ENCODE measurements at places on chromosomes 4 and X. TPM values are rescaled to one million over a fixed set of nuclear protein-coding genes. Genes with fewer than 3 reads are reported as not detected.

DNA sequence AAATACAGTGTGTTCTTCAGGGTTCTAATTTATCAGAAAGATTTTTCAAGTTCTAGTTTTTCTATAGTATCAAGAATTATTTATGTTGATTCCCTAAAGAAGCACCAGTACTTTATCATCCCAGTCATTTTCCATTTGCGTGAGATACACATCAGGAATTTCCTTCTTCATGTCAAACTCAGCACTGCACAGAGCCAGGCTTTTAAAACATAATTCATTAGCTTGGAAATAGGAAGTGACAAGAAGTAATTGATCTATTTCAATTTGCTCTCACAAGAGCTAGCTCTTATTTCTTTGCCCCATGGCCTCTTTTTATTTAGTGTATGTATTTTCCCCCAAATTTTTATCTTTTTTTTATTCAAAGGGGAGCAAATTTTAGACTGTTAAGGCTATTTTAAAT lies 13.0 kb upstream of the SLC10A4 start:
- DNase-seq, result no peak

GRCh38 chrX:5236096-5236495 lies 992.6 kb downstream of the NLGN4X start:
- peak; percentile 11 for DNase-seq

PWWP3B gene
- not detected for total RNA-seq

- DNase-seq, result no peak
Measured at GRCh38 chrX:103063191-103063845, 653 bp downstream of the BEX1 start.

DNA sequence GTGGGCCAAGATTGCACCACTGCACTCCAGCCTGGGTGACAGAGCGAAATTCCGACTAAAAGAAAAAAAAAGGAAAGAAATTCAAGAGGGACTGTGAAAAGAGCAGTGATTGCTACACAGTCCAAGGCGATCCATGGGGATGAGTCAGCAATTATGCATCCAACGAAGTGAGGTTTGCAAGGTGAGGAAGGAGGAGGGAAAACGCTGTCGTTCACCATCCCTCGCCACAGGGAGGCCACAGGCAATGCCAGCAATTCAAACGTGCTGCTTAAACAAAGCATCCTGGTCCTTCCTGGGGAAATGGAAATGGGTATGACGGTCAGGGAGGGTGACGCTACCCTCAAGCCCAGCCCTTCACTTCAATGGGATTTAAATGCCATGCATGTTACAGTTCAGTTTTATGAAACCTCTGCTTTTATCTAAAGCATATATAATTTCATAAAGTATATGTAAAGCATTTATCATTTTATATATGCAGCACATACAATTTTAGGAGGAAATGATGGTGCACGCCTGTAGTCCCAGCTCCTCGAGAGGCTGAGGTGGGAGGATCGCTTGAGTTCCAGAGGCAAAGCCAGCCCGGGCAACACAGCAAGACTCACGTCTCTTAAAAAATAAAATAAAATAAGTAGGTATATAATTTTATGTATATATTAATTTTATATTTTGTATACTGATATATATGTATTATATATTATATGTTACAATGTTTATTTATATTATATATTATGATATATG lies 108.7 kb downstream of the DHRSX start:
- no peak for DNase-seq

DNA sequence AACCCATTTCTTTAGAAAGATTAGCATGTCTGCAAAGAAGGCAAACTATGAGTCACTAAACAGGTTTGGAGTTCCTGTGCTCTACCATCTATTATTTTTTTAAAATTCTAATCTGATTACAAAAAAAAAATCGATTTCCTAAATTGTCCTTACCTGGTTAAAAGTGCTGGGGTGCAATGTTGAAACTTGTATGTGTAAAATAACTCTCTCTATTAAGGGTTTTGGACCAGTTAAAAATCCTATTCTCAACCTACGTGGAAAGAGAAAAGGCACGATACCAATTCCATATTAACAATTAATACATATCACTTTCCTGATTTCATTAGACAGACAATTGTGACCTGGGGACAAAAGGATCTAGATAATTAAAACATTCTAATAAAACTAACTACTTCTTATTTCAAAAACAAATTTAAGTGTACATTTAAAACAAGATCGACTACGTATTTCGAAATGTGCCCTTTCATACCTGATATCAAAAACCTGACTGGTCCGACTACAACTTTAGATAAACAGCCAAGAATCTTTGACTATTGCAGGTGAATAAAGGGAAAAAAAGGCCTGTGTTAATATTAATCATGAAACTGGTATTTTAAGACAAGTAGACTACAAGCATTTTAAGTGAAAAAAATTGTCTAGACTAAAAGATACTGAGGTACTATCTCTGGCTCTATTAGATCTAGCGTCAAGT lies 21.2 kb downstream of the AADAT start:
- DNase-seq, result no peak

DNA sequence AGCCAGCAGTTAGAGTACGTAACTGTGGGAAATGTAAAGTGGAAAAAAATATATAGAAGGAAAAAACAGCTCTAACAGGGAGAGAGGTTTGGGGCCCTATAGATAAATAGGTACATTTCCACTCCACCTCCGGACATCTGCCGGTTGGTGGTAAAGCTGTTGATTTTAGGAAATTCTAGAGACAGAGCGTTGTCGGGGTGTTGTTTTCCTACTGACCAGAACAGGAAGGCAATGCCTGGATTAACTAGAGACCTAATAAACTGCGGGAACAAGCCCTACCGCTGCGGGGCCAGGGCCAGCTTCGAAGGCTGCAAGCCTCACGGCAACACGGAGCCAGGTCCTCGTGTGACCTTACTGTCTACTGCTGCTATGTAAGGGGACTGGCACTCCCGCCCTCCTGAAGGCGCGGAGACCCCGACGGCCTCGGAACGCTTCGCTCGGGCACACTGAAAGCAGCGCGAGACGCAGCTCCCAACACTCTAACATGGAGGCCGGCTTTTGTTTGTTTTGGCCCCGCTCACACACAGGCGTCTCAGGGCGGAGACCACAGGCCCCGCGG lies 702 bp upstream of the CDKN2AIP start:
- no peak for DNase-seq

DNA sequence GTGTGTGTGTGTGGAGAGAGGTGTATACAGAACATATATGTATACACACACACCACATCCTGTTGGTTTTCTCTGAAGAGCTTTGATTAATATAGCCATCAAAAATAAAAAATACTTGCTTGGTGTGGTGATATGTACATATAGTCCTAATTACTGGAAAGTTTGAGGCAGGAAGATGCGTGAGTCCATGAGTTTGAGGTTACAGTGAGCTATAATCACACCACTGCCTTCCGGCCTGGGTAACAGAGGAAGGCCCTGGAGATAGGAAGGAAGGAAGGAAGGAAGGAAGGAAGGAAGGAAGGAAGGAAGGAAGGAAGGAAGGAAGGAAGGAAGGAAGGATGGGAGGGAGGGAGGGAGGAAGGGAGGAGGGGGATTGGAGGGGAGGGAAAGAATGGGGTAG lies 360.4 kb upstream of the CPEB2 start:
- no peak for DNase-seq

CT45A10 gene
- total RNA-seq, result not detected

PCDH19 gene
- not detected for total RNA-seq

DNA sequence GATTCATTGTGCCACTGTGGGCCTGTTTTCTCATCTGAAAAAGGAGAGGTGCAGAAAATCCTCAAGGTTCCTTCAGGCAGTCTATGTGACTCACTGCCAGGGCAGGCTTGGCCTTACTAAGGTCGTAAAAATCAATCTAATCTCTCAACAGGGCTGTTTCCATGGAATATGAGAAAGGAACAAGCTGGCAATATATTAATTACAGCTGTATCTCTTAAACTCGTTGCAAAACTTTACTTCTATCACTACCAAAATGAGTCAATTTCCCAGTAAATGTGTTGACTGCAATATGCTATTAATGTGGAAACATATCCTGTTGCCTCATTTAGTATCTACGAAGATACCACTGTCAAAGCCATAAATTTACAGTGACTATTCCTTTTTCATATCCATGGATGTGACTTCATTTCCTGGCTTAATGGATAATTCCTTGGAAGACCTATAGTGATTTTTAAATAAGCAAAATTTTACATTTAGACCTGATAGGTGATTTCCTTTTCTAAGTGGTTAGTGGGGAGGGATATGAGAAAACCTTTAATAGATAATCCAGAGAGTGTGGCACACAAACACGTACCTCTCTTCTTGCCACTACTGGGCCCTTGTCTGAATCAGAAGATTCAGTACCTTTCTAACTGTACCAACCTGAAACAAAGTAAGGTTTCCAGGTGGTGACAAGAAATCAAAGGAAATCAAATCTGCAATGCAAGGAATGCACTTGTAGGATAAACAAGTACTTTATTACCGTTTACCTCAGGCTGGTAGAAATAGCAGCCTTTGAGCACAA lies 127.4 kb upstream of the FTHL17 start:
- no peak for DNase-seq

DNA sequence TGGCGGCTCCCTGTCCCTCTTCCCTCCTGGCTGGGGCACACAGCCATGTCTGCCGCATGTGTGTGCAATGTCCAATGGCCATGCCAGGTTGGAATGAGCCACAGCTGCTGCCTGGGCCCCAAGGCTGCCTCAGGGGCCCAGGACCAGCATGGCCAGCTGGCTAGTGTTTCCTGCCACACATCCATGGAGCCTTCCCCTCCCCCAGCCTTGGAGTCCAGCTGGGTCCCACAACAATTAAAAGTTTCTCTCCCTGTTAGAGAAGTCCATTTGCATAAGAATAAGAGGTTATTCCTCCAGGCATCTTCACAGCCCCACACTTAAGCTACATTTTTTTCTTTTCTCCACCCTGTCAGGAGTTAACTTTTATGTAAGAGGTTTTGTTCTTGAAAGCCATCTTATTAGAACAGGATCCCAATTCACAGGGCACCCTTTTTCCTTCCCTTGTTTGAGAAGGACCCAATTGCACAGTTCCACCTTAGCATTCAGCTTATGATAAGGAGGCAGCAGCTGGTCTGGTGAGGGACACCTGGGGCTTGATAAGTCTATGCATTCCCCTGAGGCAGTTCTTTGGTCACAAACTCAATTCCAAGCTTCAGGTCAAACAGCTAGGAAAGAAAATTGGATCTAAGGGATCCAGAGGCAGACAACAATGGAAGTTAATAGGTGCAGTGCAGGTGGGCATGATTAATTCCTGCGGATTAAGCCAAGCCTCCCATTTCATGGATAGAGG lies 963.3 kb upstream of the GRIA3 start:
- no peak for DNase-seq

- no peak for DNase-seq
Measured at GRCh38 chr4:166014411-166014810, 141.4 kb downstream of the TLL1 start.

ADH6 gene
- not detected for total RNA-seq

DNA sequence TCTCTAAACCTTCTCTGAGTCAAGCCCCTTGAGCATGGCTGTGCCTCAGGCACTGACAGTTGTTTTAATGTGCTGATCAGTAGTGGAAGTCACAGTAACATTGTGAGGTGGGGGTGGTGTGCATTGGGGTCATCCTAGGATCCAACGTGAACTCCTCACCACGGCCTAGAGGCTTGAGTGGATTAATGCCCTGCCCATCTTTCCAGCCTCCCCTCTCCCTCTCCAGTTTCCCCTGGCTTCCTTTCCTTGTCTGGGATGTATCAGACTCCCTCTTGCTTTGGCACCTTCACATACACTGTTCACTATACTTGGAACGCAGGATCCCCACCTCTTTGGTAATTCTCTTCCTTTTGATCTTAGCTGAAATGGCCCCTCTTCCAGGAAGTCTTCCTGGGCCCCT lies 13.3 kb upstream of the PJA1 start:
- no peak for DNase-seq

VEGFC gene
- not detected for total RNA-seq

DNA sequence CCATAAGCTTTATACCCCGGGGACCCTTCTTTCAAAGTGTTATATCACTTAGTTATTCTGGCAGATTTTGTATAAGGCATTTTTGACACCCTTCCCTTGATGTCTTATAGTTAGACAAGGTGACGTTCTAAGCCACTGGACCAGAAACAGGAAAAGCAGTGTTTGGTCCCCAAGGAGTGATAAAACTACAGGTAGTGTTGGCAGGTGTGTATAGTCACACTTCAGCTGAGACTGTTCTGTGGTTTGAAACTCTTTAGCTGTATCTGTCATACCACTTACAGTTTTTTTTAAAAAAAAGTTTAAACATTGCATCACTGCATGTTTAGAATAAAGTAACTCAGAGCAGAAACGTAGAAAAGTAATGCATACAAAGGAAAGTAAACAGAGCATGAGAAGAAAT lies 48.5 kb downstream of the TLL1 start:
- peak; percentile 87 for DNase-seq

DNA sequence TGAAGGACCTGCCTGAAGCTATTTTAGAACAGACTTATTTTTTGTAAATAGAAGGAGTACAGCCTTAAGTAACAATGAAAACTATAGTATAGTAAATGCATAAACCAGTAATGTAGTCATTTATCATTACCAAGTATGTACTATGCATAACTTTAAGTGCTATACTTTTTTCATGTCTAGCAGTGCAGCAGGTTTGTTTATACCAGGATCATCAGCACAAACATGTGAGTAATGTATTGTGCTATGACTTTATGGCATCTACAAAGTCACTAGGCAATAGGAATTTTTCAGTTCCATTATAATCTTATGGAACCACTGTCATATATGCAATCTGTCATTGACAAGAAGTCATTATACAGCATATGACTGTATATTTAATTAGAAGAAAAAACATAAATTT lies 3.4 kb upstream of the ODAPH start:
- no peak for DNase-seq

RTL5 gene
- not detected for total RNA-seq

MAP7D2 gene
- total RNA-seq, result not detected

AADAT gene
- total RNA-seq, result not detected

DNA sequence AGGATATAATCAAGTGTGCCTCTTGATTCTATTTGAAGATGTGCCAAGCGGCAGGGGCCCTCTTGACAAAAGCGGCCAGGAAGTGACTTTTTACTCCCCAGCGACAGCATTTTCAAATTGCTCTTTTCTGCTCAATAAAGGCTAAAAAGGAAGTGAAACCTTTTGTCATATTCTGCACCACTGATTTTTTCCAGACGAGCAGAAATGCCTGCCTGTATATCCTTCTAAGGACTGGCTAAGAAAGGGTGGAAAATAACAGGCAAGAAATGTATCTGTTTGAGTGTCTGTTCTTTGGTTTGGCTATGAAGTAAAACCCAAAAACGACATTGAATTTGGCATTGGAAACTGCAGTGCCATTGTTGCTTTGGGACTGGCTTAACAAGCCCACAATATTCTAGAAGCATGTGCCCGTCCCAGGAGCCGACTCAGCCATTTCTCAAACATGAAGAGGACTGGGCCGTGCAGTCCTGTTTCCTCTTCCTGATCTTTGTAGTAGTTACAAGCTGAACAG lies 25.4 kb downstream of the TMSB4X start:
- peak; percentile 80 for DNase-seq

GRCh38 chr4:26458157-26458561 lies 32.1 kb downstream of the CCKAR start:
- DNase-seq, result peak; percentile 35
